NCI-H1048 (cell line): ENCODE measurements at places on chromosomes 16 and 17.

GRCh38 chr16:57711-58110 is 4.1 kb downstream of the SNRNP25 start:
- no peak for DNase-seq

DNA sequence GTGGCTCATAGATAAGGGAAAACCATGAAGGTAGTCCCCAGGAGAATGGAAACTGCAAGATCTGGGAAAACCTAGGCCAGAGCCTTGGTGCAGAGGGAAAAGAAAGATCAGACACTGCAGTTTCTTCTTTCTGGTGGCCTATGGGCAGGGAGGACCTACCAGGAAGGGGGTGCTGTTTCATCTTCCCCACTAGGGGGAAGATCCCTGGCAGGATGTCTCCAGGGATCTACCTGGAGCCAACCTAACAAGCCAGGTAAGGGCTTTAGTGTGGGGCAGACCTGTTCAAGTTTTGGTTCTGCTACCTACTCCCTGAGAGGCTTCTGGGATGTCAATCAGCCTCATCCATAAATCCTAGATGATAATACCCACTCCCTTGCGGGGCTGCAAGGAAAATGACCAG is 21.4 kb downstream of the TOM1L2 start:
- DNase-seq = no peak

GRCh38 chr16:25691519-25692091 is at the start of gene HS3ST4:
HS3ST4 (plus strand) TSS chr16:25691959.
- no peak for DNase-seq

- DNase-seq = no peak
These were observed 3.1 kb upstream of the BAIAP3 start for GRCh38 chr16:1330260-1330914.

DNA sequence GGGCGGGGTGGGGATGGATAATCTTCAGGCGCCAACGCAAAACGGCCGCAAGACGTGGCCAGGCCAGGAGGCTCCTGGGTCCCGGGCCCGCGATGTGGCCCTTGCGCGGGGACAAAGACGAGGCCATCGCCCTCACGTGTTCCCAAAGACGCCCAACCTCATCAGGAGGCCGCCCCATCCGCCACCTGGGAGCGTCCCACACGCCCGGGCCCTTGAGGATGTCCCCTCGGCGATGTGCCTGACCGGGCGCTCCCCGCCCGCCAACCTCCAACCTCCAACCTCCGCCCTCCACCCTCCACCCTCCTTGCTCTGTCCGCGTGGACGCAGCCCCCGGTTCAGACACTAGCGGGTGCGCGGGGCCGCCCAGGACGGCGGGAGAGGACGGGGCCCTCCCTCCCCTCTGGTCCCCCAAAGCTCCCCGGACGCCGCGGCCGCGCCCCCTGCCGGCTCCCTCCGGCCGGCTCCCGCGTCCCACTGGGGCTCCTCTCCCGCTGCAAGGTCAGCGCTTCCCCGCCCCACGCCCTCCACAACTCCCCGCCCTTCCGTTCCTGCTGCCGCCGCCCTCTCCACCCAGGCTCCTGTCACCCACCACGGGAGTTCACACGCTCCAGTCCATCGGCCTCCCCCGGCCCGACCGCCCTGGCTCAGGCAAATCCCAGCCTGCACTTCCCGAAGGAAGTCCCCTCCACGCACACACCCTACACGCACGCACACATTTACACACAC is 250.8 kb upstream of the RPL38 start:
- DNase-seq = no peak

- DNase-seq = no peak
These were observed 23.4 kb upstream of the MPRIP start for GRCh38 chr17:17018612-17019429.

DNA sequence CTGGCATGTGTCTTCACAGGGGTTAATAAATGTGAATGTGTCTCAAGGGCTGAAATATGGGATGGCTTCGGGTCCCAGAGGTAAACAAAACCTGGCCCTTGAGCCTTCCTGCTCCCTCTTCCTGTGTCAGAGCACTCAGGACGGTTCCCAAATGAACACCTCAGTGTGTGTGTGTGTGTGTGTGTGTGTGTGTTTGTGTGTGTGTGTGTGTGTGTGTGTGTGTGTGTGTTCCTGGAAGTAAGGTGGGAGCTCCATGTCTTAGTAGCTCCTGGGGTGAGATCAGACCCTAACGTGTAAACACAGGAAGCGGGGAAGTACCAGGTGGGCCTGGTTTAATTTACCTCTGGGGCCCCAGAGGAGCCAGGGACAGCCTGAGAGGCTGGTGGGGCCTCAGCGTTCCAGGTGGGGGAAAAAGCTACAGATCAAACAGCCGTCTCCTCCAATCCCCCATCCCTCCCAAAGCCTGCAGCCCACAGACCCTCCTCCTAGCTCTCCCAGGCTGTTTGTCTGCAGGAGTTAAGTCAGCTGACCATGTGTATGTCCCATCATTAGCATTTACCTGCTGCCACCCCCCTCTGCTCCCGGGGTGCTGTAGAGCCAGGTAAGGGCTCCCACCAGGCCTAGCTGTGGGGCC is 6.1 kb downstream of the KIF19 start:
- no peak for DNase-seq

GRCh38 chr16:21702276-21702675 is 38.5 kb downstream of the OTOA start:
- no peak for DNase-seq

GRCh38 chr16:47581114-47581513 is 120.0 kb downstream of the PHKB start:
- no peak for DNase-seq

- no peak for DNase-seq
These were observed 302.7 kb upstream of the ASIC2 start for GRCh38 chr17:33595828-33596227.

DNA sequence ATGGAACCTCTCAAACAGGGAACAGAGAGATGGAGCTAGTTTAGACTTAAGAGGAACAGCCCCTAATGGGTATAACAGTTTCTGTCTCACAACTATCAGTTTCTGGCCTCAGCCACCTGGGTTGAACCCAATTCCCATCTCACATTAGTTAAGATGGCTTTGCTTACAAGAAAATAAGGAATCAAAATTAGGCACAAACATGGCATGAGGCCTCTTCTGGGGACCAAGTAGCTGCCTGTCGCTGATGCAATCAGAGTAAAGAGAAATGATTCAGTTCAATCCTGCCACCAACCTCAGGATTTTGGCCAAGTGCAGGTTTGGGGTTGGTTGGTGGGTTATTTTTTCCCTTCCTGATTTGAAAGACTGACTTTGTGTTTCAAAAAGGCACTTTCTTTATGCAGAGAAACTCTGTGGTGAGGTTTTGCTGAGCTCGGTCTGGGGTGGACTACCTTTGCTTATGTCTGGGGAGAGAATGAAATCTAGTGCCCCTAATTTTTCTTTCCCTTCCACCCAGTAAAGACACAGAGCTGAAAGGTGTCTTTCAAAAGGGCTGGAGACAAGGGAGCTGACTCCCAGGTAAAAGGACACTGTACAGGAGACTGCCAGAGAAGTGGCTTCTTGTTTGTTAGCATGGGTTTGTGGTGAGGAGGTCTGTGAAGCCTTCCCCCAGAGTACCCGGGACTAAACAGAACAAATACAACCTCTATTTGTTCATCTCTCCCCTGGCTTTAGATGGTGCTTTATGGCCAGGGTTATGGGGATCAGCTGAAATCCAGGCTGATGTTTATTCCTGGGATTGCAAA is 44.8 kb upstream of the NFAT5 start:
- no peak for DNase-seq

GRCh38 chr16:19916064-19916463 is 31.4 kb upstream of the GPRC5B start:
- no peak for DNase-seq

DNA sequence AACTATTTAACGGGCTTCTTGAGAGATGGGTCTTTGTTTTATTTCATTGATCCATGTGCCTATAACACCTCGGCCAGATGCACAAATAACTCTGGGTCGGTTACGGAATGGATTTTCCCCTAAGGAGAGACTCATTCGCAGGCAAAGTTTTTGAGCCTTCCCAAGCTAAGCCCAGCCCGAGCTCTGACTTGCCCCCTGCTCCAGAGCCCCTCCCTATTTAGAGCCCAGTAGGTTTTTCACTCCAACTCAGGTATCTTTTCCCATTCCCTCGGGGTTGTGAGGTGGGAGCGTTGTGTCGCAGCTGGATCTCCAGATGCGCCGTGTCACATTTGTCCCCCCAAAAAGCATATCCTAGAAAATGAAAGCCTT is 812 bp upstream of the MYOCD start:
- DNase-seq = no peak

DNA sequence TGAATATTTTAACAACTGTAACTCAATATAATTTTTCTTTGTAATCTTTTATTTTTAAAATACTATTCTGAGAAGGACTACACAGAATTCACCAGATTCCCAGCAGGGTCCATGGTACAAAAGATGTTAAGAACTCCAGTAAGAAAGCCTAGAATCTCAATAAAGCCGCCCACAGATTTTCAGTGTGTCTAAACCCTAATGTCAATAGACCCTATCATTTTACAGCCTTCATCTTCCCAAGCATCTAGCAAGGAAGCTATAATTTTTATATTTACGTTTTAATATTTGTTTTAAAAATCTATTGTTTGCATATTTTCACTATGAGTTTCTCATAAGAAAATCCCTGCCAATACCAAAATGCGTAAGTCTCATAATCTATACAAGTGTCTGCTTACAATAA is 148.5 kb downstream of the CEP112 start:
- no peak for DNase-seq

DNA sequence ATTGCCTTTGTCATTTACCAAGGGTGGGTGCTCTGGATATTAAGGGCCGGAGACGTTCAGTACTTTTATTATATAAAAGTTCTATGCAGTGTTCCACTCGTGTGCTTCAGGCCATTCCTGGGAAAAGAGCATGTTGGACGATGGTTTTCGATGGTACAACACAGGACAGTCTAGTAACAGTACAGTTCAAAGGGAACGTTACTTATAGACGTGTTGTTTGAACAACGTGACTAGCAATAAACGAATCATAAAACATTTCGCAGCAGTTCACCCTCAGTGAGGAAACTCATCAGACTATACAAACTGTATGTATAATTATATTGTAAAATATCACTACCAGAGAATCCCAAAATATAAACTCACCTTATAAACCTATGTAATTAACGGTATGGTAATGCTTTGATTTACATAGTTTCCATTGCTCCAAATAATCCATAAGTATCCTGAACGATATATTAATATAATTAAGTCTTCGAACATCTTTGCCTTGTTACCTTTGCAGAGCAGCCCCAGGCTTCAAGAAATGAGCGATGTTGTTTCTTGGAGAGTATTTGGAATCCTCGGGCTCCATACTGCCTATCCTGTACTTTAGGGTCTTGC is 589 bp downstream of the NMT1 start:
- no peak for DNase-seq

DNA sequence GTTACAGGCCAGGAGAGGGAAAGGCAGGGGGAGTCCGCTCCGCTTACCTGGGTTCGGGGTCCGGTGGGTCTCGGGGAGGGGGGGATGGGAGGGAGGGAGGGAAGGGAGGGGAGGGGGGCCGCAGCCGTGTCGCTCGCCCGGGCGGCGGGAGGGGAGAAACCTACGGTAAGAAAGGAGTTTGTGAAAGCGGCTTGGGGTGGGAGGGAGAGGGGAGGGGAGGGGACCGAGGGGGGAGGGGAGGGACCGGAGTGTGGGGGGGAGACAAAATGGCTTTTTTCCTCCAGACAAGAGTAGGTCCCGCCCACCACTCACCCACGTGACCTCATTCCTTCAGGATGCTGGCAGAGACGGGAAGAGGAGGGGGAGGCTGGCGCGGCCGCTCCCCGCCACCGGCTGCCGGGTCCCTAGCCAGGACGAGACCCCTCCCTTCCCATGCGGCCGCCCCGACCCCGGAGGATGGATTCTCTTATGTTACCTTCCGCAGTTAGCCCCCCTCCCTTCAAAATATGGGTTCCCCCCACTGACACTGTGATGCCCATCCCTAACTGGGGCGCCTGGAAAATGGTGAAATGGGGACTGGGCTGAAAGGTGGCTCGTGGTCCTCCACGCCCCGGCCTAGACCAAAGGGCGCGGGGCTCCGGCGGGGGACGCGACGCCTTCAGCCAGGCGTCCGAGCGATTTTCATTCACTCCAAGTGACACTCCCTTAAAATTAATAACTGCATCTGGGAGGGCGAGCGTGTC is at the start of gene PCGF2:
Gene PCGF2 (minus strand): TSS at position 188 of the 743 bp plus-strand sequence. CDS start 7,934 bp downstream, outside the sequence.
- DNase-seq = peak; percentile 88

- DNase-seq = peak; percentile 69
These were observed at the start of the genes C17orf100 and MED31 for GRCh38 chr17:6651354-6651918. C17orf100 (plus strand) TSS chr17:6651762; CDS start chr17:6651914, 152 bp downstream. MED31 (minus strand) TSS chr17:6651605; CDS start chr17:6651528, 77 bp downstream.

DNA sequence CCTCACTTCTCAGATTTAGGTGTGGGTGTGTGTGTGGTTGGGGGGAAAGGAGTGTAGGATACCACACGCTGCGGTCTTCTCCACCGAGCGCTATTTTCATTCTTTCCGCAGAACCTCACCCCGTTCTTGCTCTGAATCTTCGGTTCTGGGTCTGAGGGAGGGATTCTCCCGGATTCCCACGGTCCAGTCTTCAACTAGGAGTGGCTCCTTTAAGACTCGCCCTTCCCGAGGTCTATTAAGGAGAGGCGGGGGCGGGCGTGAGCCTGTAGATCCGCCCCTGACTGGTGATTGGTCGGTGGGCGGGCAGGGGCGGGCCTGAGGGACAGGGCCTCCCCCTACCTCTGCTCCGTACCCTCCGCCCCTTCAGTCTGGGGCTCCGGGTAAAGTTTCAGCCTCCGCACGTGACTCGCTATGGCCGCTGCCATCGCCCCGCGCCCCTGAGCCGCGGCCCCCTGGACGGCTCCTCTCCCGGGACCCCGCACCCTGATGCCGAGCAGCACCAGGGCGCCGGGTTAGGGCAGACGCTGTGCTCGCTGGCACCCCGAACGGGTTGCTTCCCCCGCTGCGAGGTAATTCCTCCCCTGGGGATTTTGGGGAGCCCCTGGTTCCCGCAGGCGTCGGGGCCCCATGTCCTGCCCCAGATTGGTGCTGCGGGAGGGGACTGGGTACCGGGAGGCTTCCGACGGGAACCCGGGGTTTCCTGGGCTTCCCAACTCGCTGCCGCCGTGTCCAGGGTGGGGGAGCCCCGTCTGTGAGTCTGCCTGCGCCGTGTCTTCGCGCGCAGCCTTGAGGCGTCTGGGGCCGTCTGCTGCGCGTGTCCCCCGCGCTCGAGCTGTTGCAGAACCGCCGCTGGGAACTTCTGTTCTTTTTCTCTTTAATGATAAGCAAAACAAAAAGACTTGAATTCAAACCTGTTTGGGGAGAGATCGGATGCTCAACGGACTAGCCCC is 9.2 kb downstream of the RARA start:
- DNase-seq = peak; percentile 87

DNA sequence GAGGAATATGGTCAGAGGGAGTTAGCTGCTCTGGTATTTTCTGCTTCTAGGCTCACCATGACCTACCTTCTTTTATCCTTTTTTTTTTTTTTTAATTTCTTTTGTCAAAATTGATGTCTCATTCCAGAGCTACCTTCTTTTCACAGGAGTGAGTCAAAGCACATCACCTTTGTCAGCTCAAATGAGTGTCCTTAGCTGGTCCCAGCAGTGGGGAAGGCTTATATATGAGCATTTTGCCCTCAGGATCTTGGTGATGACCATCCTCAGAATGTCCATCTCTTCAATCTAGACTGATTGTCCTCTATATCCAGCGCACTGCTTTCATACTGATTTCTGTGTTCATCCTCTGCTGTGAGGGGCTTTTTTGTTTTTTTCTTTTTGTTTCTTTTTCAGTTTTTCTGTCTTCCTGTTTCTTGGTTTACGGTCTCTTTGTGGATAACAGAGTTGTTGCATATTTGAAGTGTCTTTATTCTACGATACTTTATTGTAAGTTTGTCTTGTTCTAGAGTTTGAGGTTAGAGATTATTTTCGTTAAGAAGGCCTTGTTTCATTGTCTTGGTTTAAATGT is 24.9 kb downstream of the CBFB start:
- no peak for DNase-seq

GRCh38 chr16:9128346-9129342 is 37.2 kb downstream of the HAPSTR1 start:
- DNase-seq = no peak

- DNase-seq = no peak
These were observed 11.8 kb downstream of the ALDH3A2 start for GRCh38 chr17:19660219-19660870.
